ENCODE measurements at places on chromosomes 5 and 9.

- no peak for DNase-seq
Observed at GRCh38 chr9:23643656-23644258, 182.3 kb downstream of the ELAVL2 start.

GRCh38 chr5:74035521-74035937, 409.5 kb downstream of the ARHGEF28 start:
- no peak for DNase-seq

DNA sequence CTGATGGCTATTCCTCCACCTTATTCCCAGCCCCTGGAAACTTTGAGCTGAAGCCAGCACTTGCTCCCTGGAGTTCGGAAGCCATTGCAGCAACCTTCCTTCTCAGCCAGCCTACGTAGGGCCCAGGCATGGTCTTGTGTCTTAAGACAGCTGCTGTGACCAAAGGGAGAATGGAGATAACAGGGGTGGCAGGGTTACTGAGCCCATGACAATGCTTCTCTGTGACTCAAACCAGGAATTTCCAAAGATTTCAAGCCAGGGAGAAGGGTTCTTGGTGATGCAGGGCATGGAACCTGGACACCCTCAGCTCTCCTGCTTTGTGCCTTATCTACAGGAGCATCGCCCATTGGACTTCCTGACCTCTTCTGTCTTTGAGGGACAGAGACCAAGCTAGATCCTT, 12.2 kb downstream of the SLC31A2 start:
- DNase-seq, result no peak

DNA sequence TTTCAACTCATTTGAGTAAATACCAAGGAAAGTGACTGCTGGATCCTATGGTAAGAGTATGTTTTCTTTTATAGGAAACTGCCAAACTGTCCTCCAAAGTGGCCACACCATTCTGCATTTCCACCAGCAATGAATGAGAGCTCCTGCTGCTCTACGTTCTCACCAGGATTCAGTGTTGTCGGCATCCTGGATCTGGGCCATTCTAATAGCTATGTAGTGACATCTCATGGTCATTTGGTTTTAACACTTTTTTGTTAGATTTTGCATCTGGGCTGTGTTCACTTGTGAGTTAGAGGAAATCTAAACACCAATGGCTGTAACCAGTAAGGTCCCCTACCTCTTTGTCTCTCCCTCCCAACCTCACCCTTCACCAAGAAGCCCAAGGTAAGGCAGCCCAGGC, 115.9 kb downstream of the ATPSCKMT start:
- no peak for DNase-seq

DNA sequence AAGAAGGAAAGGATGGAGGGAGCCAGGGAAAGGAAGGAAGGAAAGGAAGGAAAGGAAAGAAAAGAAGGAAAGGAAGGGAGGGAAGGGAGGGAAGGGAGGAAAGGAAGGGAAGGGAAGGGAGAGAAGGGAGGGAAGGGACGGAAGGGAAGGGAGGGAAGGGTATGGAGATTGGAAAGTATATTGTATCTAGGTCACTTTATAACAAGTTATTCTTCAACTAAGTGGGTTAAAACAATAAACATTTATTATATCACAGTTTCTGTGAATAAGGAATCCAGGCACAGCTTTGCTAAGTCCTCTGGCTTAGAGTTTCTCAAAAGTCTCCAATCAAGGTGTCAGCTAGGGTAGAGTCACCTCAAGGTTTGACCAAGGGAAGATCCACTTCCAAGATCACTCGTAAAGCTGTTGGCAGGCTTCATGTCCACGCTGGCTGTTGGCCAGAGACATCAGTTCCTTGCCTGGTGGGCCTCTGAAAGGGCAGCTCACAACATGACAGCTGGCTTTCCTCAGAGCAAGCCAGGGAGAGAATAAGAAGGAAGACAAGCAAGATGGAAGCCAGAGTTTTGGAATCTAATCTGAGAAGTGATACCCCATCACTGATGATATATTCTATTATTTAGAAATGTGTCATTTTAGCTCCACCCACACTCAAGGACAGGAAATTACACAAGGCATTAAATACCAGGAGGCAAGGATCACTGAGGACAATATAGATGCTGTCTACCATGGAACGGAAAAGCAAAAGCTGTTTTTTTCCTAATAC, 105.1 kb downstream of the DEPDC1B start:
- no peak for DNase-seq

- no peak for DNase-seq
Observed at GRCh38 chr9:131845305-131846298, 105.7 kb upstream of the RAPGEF1 start.

GRCh38 chr5:64534033-64534432, 28.2 kb downstream of the RGS7BP start:
- DNase-seq, result no peak

- no peak for DNase-seq
Observed at GRCh38 chr5:168869615-168870227, 290.6 kb upstream of the PANK3 start.

- no peak for DNase-seq
Observed at GRCh38 chr9:89743216-89743572, 138.4 kb downstream of the GADD45G start.

GRCh38 chr9:130411566-130411915, 33.2 kb upstream of the ASS1 start:
- DNase-seq, result no peak

DNA sequence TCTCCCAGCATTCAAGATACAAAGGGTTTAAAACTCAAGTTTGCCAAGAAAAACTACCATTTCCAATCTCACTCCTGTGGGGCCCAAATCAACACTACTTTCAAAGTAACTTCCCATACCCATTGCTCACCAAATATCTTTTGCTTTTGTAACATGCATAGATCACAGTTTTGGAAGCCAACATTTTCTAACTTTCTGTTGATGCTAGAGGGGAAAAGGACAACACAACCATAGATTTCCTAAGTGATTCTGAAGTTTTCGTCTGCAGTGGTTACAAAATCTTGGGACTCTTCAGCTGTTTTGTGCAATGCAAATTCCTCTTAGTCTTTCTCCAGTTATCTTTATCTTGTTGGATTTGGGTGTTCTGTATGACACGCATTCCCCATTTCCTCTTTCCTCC, 94.1 kb upstream of the PAPPA start:
- no peak for DNase-seq

GRCh38 chr9:126327006-126327713, 531 bp downstream of the MVB12B start:
- DNase-seq, result no peak

DNA sequence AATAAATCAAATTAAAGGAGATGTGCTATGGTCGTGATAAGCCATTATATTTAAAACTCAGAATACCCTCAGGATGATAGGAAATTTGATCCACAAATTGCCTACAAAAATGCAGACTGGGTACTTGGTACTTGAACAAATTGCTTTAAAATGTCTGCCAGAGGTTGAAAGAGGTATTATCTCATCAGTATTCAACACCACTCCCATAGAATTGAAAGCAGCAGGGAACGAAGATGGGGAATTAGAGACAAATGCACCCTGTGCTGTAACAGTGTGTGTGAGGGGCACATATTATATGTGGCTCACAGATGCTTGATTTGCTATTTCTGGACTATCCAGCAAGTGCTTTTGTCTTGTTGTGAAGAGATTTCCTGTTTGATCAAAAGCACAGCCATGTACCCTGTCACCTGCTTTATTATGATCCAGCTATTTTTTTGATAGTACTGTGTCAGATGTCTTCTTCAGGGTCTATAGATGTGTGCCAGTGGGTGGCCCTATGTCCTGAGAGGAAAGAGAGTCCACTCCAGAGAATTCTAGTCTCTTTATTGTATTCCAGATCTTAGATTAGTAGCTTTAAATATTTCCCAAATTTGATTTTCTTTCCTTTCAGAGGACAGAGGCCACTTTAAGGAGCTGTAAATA, 120.1 kb downstream of the XRCC4 start:
- DNase-seq, result no peak

GRCh38 chr5:19044931-19045695, 942.9 kb downstream of the CDH18 start:
- DNase-seq, result no peak

- DNase-seq, result no peak
Observed at GRCh38 chr5:169006842-169007790, 293.8 kb downstream of the SLIT3 start.

GRCh38 chr5:62627901-62628300, 49.3 kb downstream of the LRRC70 start:
- DNase-seq, result no peak

DNA sequence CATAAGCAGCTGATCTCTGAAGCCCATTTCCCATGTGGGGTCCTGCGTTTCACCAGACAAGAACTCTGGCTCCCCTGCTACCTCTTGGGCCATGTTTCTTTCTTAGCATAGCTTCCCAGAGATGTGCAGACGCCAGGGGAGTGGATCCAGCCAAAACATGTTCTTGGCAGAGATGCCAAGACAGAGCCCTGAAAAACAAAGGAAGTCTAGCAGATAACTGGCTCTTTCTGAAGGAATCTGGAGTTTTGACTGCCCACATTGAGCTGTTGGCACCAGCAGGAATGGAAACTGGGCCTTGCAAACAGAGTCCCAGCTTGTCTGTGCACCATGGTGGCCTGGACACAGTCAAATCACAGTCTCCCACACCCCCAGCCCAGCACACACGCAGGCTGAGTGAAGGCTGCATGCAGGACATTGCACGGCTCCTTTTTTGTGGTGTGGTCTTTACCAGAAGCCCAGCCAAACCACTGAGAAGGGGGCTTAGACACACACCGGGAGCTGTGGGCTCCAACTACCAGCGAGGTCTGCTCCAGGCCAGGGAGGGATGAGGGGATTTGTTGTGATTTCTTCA, 114.7 kb downstream of the SNX18 start:
- DNase-seq, result no peak

- DNase-seq, result no peak
Observed at GRCh38 chr9:38195737-38196161, 126.7 kb upstream of the SHB start.

DNA sequence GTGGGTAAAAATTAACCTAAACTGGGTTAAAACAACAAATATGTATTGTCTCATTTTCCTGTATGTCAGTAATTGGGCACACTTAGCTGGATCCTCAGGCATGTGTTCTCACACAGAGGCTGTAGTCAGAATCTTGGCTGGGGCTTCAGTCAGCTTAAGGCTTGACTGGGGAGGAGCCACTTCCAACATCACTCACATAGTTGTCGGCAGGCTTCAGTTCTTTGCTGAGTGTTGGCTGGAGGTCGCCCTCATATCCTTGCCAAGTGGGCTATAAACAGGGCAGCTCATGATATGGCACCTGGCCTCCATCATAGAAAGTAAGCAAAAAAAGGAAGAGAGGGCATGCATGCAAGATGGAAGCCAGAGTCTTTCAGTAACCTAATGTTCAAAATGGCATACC, 173.0 kb downstream of the GIN1 start:
- DNase-seq, result no peak

DNA sequence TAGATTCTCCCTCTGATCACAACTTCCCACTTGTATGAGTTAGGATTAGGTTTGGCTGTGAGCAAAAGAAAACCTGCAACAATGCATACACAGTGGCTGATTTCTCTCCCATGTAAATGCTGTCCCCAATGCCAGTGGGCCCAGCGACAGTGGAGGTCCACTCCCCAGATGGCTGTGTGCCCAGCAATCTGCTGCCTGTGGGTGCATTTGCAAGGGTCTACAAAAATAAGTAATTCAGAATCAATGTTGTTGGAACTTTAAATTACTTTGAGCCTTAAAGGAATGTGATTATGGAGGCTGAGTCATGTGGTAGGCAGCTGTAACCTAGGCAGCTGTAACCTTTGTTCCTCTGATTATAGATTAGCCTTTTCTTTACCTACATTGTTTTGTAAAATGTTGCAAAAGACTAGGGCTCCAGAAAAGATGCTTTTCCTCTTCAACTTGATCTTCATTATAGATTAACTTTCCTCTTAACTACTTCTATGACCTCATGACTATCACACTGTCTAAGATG, 14.2 kb upstream of the MXD3 start:
- no peak for DNase-seq

GRCh38 chr9:92276331-92277032, 17.0 kb downstream of the IARS1 start:
- DNase-seq, result no peak

- no peak for DNase-seq
Observed at GRCh38 chr5:31751610-31752009, 112.7 kb downstream of the PDZD2 start.

DNA sequence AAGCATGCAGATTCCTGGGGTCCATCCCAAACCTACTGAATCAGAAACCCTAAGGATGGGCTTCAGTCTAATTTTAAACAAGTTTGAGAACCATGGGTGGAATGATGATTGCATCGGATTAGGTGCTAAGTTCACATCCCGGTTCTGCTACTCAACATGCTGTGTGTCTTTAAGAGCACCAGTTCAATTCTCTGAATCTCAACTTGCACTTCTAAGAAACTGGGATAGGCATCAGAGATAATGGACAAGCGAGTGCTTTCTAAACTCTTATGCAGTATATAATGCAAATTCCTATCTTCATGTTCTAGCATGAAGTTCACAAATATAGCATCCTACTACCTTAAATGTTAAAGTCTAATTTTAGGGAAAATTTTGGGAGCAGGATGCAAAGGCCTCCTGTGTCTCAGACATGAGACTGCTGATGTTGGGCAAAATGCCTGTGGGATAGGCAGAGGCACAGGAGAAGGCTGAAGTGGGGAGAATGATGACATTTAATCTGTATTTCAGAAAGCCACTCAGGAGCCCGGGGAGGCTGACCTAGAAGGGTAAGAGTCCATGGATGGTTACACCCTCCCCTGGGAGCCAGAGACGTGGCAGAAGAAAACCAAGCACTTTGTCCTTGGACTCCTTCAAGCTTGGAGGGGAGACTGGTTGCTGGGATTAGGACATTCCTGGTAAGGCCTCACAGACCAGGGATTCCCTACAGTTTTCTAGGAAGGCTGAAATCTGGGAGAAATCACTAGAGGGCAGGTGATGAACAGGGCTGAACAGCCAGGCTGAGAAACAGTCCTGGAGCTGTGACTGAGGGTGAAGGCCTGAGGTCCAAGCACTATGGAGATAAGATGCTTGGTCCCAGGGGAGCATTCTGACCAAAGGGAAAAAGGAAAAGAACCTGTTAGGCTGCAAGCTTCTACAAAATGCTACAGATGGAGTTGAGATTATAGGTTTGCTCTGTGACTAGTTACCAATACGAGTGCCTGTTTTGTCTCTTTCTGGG, 311.9 kb upstream of the PANK3 start:
- no peak for DNase-seq

- no peak for DNase-seq
Observed at GRCh38 chr9:2418619-2419018, 203.0 kb upstream of the VLDLR start.
